ENCODE measurements at places on chromosomes 16 and 17.
A peak's percentile ranks its signal among the peaks of the same experiment; 100 is the strongest.

- no peak for DNase-seq
These were observed 686 bp upstream of the MIEF2 start for GRCh38 chr17:18259621-18260331.

DNA sequence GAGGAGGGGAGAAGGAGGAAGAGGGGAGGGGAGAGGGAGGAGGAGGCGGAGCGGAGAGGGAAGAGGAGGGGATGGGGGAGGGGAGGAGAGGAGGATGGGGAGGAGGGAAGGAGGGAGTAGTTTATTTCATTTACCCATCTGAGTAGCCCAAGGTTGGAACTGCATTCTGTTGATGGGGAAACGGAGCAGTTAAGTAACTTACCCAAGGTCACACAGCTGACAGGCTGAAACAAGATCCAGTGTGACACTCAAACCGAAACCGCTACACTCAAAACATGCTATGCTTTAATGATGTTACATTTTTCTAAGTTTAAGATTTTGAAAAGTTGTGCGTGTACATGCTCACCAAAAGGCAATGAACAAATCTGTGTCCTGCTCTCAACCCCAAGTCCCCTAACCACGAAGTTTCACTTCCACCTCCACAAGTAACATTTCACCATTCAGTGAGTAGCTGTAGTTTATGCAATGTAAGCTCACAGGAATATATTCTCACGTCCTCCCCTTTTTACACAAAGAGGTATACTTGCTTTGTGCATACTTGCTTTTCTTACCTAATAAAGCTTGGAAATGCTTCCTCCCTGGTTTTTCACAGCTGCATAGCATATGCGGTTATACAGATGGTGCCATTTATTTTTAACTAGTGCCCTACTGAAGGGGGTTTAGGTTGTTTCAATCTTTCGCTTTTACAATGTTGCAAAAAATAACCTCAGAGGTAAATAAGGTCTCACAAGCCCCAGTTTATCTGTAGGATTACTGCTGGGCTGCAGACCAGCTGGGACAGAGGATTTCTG, 275.3 kb downstream of the PARN start:
- DNase-seq: peak; percentile 28

- DNase-seq: no peak
These were observed at the start of gene RHBDL1 for GRCh38 chr16:674968-675883. Gene RHBDL1 (plus strand): TSS chr16:675671. CDS start chr16:675791, 120 bp downstream.

- DNase-seq: no peak
These were observed 21.1 kb downstream of the PRMT7 start for GRCh38 chr16:68331879-68332410.

- no peak for DNase-seq
These were observed 19.9 kb upstream of the ATP2C2 start for GRCh38 chr16:84348386-84348888.

DNA sequence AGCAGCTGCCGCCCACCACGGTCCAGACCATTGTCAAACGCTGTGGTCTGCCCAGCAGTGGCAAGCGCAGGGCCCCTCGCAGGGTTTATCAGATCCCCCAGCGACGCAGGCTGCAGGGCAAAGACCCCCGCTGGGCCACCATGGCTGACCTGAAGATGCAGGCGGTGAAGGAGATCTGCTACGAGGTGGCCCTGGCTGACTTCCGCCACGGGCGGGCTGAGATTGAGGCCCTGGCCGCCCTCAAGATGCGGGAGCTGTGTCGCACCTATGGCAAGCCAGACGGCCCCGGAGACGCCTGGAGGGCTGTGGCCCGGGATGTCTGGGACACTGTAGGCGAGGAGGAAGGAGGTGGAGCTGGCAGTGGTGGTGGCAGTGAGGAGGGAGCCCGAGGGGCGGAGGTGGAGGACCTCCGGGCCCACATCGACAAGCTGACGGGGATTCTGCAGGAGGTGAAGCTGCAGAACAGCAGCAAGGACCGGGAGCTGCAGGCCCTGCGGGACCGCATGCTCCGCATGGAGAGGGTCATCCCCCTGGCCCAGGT, 13.0 kb downstream of the SLC52A1 start:
- DNase-seq: no peak

GRCh38 chr17:63354256-63354655, 91.8 kb downstream of the CYB561 start:
- DNase-seq: no peak

DNA sequence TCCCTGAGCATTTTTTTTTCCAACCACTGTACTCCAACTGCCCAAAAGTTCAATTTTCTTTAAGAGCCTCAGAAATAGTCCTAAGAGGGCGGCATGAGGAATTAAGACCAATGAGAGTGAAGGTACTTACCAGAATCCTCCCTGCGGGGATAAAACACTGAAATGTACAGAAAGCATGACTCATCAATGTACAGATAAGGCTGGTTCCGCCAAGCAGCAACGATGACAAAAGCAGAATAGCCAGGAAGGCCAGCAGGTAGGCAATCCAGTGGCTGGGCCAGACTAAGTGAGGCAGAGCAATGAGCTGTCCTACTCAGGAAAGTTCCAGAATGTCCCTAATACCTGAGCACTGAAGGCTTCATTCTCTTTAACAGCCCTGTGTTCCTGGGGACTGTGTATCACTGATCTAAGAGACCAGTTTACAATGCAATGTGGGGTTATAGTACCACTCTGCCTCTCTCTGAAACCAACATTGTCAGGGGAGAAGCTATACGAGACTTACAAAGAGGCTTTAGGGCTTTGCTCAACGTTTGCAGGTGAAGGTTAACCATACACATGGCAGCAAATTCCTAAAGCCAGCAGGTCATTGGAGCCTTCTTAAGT, 11.0 kb upstream of the GPR139 start:
- DNase-seq: no peak

- DNase-seq: no peak
These were observed 51.8 kb downstream of the SOCS3 start for GRCh38 chr17:78307887-78308638.

DNA sequence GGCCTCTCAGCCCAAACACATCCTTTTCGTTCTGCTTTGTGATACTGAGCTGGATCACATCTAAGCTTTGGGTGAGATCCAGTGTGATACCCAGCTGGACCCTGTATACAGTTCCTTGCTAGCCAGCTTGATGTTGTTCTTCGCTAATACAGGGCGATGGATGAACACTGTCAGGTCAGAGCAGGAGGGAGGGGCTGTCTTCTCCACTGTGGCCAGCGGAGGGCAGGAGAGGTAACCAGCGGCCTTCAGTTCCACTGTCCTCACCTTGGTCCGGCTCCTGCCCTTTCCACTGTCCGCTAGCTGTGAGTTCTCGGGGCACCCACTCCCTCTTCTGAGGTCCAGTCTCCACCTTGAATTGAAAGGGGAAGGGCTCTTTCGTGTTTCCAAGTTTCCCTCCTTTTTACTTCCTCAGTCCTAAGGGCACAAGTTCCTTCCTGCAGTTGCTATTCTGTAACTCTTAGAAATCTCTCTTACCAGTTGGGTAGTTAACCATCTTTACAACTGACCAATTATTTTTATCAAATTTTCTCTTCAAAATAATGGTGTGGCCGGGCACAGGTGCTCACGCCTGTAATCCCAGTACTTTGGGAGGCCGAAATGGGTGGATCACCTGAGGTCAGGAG, 3.0 kb upstream of the ZNF213 start:
- no peak for DNase-seq

GRCh38 chr17:79674506-79675412, 56.0 kb upstream of the ENPP7 start:
- no peak for DNase-seq

GRCh38 chr16:888901-889570, 81.7 kb downstream of the LMF1 start:
- DNase-seq: no peak

DNA sequence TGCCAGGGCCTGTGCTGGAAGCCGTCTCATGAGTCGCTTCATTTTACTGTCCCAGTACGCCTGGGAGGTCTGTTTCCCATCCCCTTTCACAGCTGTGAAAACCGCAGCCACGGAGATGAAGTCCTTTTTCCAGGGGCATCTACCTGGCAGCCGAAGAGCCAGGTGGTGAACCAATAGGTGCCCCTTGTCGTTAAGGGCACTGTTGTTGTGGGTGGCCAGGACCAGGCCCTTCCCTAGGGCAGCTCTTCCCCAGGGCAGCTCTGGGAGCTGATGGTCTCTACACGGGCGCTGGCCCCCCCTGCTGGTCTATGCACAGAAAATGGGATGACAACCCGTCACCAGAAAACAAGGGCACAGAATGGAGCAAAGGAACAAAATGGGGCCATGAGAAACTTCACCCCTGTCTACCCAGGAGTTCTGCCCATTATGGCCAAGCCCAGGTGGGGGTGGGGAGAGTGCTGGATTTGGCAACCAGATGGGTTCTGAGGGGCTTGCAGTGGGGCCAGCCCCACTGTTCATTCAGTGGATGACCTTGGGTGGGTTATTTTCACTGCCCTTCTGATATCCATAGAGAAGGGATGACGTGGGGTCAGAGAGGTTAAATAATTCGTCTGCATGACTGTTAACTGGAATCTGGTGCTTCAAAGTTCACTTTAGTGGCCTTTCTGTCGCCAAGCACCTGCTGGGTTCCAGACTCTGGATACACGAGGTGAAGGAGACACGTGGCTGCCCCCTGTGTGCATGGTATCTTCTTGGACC, 11.5 kb downstream of the RMI2 start:
- DNase-seq: no peak

GRCh38 chr16:83706394-83706793, 101.4 kb upstream of the HSBP1 start:
- DNase-seq: no peak

- no peak for DNase-seq
These were observed 60.4 kb upstream of the MMP2 start for GRCh38 chr16:55418586-55418985.

DNA sequence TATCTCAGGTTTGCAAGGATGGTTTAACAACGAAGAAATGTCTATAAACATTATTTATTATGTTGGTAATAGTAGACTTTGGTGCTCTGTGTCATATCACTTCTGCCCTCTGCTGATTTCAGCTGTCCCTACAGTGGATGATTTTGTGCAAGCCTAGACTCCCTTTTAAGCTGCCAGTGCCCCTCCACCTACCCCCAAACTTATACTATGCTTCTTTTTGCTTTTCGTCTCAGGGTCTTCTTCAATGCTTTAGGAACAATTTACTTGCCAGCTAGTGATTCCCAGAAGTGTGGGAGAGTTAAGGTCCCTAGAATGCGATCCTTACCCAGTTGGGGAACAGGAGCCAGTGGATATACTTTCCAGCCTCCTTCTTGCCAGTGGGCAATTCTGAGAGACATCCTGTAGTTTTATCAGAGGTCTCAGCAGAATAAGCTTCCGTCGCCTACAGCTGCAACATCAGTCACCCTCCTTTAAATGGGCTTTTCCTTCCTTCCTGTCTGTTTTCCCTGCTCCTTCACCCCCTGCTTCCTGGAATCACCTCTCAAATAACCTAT, 4.1 kb downstream of the ICAM2 start:
- no peak for DNase-seq

DNA sequence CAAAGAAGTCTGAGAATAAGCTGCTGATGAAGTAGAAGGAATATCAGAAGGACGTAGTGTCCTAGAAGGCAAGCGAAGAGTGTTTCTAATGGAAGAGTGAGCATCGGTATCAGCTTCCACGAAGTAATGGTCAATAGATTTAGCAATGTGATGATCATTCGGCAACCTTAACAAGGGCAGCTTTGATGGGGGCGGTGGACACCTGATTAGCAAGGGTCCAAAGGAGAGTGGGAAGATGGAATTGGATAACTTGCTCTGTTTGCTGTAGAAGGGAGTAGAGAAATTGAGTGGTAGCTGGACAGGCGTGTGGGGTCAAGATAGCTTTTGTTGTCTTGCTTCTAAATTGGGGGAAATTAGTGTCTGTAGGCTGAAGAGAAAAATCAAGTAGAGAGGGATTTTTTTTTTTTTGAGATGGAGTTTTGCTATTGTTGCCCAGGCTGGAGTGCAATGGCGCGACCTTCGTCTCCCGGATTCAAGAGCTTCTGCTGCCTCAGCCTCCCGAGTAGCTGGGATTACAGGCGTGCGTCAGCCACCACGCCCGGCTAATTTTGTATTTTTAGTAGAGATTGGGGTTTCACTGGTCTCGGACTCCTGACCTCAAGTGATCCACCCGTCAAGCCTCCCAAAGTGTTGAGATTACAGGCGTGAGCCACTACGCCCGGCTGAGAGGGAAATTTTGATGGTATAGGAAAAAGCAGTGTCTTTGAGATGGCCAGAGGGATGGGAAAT, 13.9 kb upstream of the HES7 start:
- DNase-seq: no peak

DNA sequence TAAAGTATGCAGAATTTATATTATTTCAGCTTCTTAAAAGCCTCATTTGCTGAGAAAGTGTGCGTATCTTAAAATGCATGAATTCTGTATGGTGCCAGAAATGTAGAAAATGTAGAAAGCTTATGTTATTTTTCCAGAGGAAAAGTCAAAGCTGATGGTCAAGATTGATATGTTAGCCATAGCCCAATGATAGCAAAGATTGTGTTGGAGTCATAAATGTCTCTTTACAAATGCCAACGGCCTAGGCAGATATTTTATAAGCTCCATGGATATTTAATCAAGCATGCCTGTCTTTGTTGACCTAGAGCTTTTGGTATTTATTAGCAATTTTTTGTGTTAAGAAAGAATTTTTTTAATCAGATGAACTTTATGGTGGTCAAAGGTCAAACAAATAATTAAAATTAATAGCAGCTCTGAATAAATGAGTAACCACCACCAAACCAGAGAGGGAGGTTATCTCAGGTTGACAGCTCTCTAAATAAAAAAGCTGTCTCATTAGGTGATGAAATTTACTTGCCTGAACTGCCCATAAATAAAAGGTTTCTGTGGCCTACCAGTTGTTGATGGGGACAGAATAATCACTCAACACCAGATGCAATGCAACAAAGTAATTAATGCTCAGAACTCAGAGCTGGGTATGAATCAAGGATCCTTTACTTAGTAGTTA, 28.5 kb downstream of the CLEC3A start:
- no peak for DNase-seq

- DNase-seq: no peak
These were observed 20.1 kb downstream of the WSCD1 start for GRCh38 chr17:6090253-6090652.

GRCh38 chr17:62627904-62628633, 599 bp downstream of the MRC2 start:
- DNase-seq: peak; percentile 28

DNA sequence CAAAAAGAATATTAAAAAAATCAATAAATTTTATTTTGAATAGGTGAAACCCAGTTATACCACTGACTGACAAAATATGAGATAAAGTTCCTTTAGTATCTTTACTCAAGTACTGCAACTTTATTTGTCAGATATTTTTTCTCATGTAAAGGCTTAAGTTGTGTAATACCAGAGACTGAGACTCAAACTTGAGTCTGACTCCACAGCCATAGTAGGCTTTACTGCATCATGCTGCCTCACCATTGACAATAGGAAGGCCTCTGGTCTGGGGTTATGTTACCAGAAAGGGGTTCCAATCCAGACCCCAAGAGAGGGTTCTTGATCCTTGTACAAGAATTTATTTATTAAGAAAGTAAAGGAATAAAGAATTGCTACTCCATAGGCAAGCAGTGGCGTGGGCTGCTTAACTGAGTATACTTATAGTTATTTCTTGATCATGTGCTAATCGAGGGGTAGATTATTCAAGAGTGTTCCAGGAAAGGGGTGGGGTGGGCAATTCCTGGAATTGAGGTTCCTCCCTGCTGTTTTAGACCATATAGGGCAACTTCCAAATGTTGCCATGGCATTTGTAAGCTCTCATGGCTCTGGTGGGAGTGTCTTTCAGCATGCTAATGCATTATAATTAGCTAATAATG, 187.4 kb upstream of the WSB1 start:
- no peak for DNase-seq

Measured in stimulated activated CD8-positive, alpha-beta memory T cell treated with anti-CD3 and anti-CD28 coated beads, Interleukin-15, amount 100 ng/mL, for 48 hours (primary cell).